WTC11 (cell line): ENCODE measurements at places on chromosomes 1 and 21. TPM values are rescaled to one million over a fixed set of nuclear protein-coding genes. Genes with fewer than 3 reads are reported as not detected.

DNA sequence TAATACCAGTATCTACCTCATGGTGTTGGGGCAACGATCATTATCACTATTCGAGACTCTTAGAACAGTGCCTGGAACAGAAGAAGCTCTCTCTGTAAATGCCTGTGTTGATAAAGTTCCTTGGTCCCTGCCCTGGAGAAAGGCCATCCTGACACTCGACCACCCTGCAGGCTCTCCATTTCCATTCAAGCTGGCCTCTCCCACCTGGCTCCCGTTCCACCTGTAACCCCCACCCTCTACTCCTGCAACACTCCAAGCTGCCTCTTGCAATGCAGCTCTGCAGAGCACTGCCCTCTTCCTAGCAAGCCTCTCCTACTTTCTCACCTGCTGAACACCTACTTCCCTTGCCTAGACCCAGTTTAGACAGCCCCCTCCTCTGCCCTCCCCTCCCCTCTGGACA lies 6.1 kb downstream of the SPOCD1 start:
- no peaks in the 10 kb centered on the region for H3K4me1 ChIP-seq
- no peak overlapping the region for H3K27ac ChIP-seq
- DNase-seq = no peak
- H3K27me3 ChIP-seq = no peaks in the 10 kb centered on the region; the same call in 1 of the 2 replicates
- H3K36me3 ChIP-seq = no peaks in the 10 kb centered on the region
- no peak overlapping the region for H3K4me3 ChIP-seq

BTBD8 gene
- 3.7 to 4.6 TPM (median 4.5 TPM) in 3 replicates for total RNA-seq

FCRL4 gene
- not detected in 3 replicates for total RNA-seq

AKR7A3 gene
- total RNA-seq = 1.3 to 1.5 TPM (median 1.5 TPM) in 3 replicates
